Left hindlimb (tissue), 1 donor: ENCODE measurements at places on chromosomes 2 and 18.

GRCh38 chr2:141109633-141110032 lies 1021.2 kb downstream of the LRP1B start:
- no peak for DNase-seq

GRCh38 chr2:26176279-26176615 lies 3.4 kb downstream of the GAREM2 start:
- no peak for DNase-seq

GRCh38 chr2:135744760-135745314 lies 3.2 kb downstream of the UBXN4 start:
- DNase-seq, result no peak

DNA sequence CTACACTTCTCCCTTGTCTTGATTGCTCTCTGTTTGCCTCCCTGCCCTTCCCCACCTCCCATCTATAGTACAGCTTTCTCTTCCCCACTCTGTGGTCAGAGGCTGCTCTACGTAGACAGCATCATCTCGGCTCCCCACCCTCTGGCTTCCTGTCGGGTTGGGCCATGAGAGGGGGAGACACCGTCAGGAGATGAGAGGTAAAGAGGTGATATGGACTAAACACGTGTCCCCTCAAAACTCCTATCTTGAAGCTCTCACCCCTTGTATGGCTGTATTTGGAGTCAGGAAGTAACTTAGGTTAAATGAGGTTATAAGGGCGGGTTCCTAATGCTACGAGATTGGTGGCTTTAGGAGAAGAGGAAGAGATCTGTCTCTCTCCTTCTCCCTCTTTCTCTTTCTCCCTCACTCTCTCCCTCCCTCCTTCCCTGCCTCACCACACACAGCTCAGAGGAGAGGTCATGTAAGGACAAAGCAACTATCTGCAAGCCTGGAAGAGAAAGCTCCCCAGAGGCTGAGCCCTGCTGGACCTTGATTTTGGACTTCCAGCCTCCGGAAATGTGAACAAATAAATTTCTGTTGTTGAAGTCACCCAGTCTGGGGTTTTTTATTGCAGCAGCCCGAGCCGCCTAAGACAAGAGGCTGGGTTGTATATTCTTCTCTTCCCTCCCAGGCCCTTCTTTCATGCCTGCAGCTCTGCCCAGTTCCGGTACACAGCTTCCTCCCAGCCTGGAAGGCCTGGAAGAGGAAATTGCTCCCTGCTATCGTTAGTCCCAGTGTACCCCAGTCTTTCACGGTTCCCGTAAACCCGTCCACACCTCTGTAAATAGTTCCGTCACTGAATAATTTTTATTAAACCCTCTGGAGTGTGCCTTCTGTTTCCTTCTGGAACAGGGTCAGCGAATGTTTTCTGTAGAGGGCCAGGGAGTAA lies 138.0 kb downstream of the AKAIN1 start:
- no peak for DNase-seq

DNA sequence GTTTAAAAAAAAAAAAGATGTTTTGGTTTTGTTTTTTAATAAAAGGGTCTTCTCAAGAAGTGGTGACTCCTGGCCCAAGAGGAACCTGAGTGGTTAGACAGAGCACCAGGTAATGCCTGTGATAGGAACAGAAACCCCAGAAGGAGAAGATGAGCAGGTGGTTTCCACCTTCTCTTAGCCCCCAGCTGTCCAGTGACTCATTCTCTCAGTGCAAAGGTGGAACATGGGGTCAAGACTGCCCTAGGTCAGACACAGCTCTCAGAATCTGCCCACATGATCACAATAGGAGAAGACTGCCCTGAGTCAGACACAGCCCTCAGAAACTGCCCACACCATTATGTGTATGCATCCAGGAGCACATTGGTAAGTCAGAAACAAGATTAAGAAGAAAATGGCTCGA lies 61.8 kb downstream of the TBC1D8 start:
- no peak for DNase-seq

- DNase-seq, result peak; percentile 89
These were observed 231.5 kb downstream of the PRKCE start for GRCh38 chr2:45882707-45883602.

DNA sequence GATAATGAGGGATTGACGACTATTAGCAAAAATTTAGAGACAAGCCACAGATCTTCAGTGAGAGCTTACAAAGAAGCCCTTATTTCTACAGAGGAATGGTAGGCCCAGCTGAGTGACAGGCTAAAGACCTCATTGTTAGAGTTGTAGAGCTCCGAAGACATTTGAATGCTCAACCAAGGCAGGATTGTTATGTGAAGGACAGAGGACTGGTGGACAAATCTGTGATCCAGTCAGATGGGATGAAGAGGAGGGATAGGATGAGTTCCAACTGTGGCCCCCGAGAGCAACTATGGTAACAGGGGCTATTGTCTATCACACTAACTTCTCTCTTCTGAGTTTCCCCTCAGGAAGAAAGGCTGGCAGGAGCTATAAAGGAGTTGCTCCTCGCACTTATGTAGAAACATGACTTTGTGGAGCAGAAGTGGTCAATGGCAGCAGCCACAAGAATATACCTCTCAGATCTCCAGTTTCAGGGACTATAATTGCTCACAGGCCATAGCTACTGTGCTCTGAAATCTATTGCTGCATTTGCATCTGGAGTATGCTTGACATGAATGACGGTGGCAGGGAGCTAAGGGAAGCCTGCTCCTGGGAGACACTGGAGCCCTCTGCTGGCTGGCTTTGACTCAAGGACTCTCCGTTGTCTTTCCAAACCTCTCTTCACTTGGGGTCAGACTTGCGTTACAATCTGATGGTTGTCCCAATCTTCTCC lies 50.3 kb upstream of the GREB1L start:
- DNase-seq, result no peak

- peak; percentile 99 for DNase-seq
These were observed at the start of the genes ANKZF1 and ATG9A for GRCh38 chr2:219229305-219230058. Gene ANKZF1, plus strand, starts transcription at chr2:219229806. Its CDS starts 452 bp downstream, at chr2:219230258. Gene ATG9A, minus strand, starts transcription at chr2:219229636. Its CDS starts 1,612 bp downstream, at chr2:219228024.

GRCh38 chr18:991441-991840 lies 86.8 kb downstream of the ADCYAP1 start:
- no peak for DNase-seq

GRCh38 chr2:149903626-149904025 lies 316.1 kb upstream of the MMADHC start:
- DNase-seq, result no peak

GRCh38 chr18:57772387-57772799 lies 30.7 kb downstream of the ATP8B1 start:
- no peak for DNase-seq

DNA sequence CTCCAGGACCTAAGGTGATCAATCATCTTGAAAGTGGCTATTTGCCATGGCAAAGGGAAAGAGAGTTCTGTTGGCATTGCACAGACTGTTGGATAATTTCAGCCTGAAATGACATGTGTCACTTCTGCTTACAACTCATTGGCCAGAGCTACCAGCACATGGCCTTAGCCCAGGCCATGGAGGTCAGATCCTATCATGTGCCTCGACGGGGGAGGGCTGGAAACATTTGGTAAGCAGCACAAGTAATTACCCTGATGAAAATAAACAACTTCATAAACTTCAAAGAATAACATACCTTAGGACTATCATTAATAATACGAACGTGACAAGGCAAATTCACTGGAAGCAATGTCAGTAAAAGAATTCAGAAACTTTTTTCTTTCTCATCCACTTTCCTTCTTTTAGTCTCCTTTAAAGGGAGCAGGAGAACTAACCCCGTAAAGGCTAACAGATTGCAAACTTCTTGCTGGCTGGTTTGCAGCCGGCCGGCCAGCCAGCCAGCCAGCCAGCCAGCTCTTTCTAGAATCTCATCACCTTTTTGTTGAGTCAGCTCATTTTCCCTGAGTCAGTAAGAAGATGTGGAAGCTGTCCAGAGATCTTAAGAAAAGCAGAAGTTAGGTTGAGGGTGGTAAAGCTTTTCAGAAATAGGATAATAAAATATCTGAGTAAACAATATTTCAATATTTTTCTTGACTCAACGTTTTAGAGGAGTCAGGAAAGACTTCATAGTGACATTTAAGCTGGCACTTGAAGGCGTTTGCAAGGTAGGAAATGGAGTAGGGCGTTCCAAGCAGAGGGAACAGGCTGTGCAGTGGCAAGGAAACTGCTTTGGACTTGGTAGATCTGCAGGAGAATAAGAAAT lies 31.9 kb downstream of the CNRIP1 start:
- no peak for DNase-seq

DNA sequence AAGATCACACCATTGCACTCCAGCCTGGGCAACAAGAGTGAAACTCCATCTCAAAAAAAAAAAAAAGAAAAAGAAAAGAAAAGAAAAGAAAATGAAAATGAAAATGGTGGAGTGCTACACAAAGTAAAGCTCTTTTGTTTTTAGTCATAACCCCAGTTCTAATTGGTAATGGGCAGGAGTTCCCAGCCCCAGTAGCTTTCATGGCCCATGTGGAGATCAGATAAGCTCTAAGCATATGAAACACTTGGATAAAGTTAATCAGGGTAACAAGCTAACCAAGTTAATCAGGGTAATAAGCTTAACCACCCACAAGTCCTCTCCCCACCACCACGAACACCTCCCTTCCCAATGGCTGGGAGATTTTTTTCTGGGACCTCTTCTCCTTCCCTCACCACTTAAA lies 240.8 kb downstream of the BCL11A start:
- DNase-seq, result no peak

GRCh38 chr2:165778653-165779451 lies 15.2 kb downstream of the GALNT3 start:
- no peak for DNase-seq

GRCh38 chr2:35343135-35343534 lies 1012.4 kb upstream of the CRIM1 start:
- no peak for DNase-seq

GRCh38 chr2:197297266-197297665 lies 13.3 kb downstream of the ANKRD44 start:
- DNase-seq, result no peak

GRCh38 chr2:226873051-226873620 lies 37.3 kb downstream of the RHBDD1 start:
- peak; percentile 35 for DNase-seq

DNA sequence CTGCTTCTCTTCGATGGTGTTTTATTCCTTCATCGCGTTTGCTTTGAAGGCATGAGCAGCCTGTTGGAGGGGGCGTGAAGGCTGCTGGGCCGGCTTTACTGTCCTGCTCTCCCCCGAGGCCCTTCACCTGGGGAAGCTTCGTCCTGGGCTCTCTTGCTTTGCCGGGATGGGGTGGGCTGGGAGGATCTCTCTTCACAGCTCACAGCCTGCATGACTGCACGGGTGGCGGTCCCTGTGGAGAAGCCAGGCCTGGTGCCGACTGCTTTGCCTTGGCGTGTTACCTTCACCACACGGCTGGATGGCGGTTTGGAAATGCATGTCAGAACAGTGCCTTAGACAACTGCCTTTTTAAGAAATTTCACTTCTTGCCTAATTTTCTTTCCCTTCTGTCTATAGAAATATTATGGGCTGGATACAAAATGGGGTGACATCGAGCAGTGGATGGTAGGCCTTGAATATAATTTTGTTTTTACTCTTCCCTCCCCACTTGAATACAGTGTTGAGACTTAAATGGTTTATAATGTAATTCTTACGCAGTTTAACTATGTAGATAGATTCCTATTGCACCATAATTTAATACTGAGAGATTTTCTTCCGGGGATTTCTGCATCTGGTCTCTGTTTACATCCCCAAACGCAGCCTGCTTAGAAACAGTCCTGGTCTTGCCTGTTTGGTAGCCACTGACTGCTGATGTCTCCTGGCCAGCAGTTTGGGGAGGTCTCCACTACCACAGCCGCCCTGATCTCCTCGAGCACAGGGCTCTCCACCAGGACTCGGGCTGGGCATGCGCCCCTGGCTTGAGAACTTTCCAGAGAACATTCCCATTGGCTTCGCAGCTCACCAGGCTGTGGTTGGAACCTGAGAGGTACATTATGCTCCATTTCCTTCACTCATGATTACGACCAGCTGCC lies 81.0 kb upstream of the RBM44 start:
- DNase-seq, result no peak

DNA sequence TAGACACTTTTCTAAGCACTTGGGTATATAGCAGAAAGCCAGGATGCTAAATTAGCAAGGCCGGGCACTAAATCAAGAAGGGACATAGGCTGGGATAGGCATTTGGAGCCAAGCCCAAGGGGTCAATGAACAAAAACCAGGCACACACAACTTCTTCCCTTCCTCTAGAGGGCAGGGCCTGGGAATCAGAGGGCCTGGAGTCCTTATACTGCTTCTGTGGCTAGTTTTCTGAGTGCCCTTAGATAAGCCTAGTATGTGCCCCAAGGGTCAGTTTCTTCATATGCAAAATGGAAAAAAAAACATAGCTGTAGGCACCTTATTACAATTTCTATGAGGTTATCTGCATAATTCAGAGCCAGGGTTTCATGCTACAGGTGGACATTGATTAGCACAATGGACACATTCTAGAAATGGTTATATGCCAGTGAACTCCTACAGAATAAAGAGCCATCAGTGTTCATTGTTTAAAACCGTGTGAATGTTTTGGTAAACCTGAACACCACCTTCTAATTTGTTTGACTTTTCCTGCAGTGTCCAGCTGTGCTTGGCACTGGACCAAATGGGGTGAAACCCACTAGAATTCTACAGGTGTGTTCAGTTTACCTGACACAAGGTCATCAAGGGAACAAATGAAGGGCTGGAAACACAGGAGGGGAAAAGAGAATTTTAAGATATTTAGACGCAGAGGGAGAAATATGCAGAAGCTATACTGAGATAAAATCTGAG lies 49.6 kb downstream of the PAX8 start:
- no peak for DNase-seq

GRCh38 chr2:163456953-163457743 lies 278.7 kb downstream of the FIGN start:
- no peak for DNase-seq

DNA sequence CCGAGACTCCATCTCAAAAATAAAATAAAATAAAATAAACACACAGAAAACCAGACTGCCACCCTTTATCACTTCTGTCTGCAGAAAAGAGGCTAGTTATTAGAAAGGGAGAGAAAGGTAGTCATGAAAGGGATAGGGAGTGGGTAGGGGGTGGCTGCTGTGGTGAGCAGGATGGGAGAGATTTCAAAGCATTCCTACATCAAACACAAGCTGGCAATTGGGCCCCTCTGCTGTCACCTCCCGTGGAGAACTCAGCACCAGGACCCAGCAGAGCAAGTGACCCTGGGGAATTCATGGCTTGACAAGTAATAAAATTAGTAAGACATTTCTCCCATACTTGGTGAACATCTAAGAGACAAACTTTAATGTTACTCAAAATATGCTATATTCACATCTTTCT lies 3.7 kb upstream of the HOXD1 start:
- no peak for DNase-seq

- DNase-seq, result no peak
These were observed 375.8 kb downstream of the INSIG2 start for GRCh38 chr2:118464046-118464445.

- DNase-seq, result peak; percentile 33
These were observed 12.3 kb upstream of the PTMA start for GRCh38 chr2:231696004-231696367.

GRCh38 chr18:55136258-55136657 lies 177.0 kb upstream of the CCDC68 start:
- DNase-seq, result no peak

GRCh38 chr2:215403441-215404347 lies 32.2 kb downstream of the FN1 start:
- DNase-seq, result no peak
